CD8-positive, alpha-beta memory T cell (primary cell): ENCODE measurements at places on chromosomes 6 and 20.
A peak's percentile ranks its signal among the peaks of the same experiment; 100 is the strongest.

DNA sequence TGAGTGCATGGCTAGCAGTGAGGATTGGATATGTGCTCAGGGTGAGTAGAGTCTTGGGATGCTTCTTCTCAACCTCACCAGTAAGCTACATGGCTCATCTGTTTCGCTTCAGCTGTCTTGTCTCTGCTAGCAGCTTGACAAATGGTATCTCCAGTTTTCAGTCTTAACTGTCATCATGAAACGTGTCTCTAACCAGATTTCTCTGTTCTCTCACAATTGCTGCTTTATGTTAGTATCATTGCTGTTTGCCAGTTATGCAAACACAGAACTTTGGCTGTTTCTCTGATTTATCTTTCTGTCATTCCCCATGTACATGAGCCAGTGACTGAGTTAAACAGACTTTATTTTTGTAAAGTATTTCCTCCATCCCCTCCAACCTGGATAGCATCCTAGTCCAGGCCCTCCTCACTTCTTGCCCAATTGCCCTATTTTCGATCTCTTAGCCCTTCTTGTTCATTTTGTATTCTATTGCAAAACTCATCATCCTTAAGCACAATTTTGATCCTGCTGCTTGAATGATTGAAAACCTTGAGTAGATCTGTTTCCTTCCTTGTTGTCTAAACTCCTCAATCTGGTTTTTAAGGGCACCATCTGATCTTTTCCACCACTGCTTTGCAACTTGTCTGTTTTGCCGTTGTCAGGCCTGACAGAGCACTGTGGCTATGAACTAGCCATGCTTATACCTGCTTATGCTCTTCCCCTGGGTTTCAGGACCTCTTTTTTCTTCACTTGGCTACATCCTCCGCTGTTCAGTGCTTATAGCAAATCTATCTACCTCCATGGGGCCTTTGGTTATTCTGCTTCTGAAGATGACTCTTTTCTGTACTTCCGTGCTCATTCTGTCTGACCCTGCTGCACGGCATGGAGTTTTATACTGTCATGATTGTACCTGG is 37.7 kb upstream of the ADIG start:
- no peak for DNase-seq

DNA sequence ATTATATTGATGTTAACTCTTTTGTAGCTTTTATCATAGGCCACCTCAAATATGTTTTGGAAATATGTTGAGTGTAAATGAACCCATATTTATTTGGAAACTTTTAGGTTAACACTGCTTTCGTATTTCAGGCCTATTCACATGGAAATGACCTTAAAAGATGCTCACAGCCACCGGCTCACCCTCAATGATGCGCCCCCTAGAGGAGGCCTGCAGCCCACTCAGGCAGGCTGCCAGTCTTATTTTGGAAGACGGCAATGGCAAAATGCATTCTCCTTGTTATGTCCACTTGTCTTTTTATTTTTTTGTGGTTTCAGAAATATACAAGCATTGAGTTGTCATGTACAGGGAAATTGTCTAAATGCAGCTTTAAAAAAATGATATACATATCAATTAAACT is 869.7 kb downstream of the PHF3 start:
- DNase-seq, result no peak

GRCh38 chr6:33878562-33878961 is 74.8 kb upstream of the MLN start:
- no peak for DNase-seq

DNA sequence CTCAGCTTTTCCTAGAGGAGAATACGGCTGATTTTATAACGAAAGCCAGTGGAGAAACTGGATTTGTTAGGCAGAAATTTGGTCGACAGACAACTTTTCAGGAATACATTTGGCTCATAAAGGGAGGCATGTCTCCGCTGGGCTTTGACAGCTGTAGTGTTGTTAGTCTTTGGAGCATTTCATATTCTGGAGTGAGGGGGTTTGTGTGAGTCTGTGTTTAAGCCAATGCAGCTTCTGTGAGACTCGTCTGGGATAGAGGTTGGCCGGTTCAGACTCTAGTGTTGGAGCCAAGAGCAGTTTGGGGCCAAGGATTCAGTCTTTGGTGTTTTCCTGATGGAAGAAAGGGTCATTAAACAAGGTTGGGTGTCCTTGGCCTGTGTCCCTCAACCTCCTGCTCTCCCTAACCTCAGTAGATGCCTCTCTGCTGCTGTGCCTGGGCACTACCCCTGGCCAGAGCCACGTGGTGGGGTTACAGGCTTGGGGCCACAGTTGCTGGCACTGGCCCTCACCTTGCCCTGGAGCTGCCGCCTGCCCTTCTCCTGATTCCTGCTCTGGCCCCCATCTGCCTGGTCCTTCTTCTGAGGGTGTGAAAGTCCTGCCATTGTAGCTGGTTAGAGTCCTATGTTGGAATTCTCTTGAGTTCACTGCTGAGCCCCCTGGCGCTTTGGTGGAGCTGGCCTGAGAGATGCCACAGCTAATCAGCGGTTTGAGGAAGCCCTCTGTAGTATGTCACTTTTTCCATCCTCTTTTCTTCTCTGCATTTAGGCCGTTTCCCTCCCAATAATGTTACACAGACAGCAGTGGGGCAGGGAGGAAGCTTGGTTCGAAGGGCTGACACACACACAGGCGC is 6.9 kb downstream of the PTK7 start:
- no peak for DNase-seq

GRCh38 chr6:138596126-138596525 is 96.8 kb upstream of the NHSL1 start:
- DNase-seq, result no peak

DNA sequence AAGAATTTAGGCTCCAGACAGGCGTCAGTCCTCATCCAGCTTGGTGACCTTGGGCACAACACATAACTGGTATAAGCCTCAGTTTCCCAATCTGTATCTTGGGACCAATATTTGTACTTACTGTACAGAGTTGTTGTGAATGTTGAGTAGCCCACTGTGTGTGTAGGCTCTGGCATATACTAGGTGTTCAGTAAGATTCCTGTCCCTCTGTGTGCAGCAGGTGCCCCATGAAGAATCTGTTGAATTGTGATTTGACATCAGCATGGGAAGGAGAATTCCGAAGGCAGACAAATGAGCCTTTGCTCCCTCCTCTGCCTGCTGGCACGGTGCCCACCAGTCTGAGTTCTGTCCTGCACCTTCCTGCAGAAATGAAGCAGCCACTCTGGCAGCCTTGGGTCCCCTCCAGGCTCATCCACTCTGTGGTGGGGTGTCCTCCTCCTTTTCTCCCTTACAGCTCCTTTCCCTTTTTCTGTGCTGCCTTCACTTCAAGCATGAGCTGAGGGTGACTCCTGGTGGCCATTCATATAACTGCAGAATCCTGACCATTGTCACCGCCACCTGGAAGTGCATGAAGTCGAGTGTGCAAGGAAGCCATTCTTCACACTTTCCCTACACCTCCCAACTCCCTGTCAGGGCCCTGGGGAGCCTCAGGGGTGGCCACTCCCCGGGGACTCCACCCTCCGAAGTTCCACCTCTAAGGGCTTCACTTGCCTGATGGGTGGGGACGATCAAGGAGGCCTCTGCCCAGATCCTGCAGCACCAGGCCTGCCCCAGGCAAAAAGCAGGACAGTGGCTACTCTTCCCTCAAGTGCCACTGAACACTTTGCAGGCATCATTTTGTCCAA is 48.2 kb downstream of the MRPL14 start:
- peak; percentile 55 for DNase-seq

- DNase-seq, result no peak
Measured at GRCh38 chr20:17897566-17898307, 70.9 kb downstream of the SNX5 start.

DNA sequence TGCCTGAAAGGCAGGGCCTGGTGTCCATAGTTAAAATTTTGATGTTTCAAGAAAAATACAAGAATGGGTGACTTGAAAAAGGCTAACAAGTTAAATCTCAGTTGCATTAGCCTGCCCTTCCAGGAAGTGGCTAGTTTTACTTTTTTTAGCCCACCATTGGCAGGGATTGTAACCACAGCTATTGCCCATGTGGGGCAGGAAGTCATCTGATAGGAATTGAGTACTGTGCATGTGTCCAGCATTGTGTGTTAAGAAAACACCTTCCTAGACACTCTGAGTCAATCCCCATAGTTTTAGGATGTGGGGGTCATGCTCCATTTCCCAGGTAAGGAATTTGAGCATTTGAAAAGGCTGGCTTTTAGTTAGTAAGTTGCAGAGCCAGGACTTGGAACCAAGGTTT is 26.9 kb downstream of the LYRM2 start:
- no peak for DNase-seq

GRCh38 chr6:152085451-152085921 is 278.0 kb downstream of the ESR1 start:
- DNase-seq, result no peak

- no peak for DNase-seq
Measured at GRCh38 chr6:43992783-43993644, 134.2 kb downstream of the MRPL14 start.

DNA sequence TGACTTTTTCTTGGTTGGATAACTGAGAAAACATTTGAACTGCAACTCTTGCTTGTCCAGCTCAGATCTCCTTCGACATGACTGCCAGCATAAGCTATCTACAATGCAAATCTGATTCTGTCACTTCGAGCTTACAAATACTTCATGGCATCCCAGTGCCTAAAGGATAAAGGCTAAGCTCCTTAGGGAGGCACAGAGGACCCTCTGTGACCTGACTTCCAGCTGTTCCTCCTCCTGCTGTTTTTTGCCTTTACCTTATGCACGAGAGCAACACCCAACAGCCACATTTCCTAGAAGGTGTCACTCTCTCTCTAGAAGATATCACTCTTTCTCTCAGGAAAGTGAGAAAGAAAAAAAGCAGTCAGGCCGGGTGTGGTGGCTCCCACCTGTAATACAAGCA is 23.4 kb downstream of the SLC17A5 start:
- no peak for DNase-seq

GRCh38 chr6:106257195-106257594 is 68.4 kb downstream of the ATG5 start:
- no peak for DNase-seq

DNA sequence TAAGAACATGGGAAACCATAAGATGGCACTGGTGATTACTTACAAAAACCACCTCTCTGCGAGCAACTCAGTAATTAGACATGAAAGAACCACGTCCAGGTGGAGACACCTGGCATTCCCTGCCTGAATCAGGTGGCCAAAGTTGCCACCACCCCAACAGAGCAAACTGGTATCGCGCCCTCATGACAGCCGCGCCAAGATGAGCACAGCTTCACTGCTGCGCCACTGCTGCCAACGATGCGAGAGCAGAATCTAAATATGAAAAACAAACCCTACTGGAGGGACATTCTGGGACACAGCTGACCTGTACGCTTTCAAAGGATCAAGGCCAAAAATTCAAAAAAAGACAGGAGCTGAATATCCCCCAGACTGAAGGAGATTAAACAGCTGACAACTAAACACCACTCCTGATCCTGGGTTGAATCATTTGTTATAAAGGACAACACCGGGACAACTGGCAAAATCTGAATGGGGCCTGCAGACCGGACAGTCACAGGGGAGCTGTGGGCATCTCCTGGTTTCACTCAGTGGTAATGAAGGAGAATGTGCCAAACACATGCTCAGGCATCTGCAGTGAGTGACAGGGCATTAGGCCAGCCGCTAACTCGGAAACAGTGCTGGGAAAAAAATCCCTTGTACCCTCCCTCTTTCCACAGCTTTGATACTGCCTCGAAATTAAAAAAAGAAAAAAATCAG is 17.4 kb downstream of the CST7 start:
- no peak for DNase-seq

GRCh38 chr6:167748458-167749379 is 78.0 kb upstream of the AFDN start:
- no peak for DNase-seq

GRCh38 chr6:34630040-34630439 is 66.5 kb downstream of the ILRUN start:
- no peak for DNase-seq

DNA sequence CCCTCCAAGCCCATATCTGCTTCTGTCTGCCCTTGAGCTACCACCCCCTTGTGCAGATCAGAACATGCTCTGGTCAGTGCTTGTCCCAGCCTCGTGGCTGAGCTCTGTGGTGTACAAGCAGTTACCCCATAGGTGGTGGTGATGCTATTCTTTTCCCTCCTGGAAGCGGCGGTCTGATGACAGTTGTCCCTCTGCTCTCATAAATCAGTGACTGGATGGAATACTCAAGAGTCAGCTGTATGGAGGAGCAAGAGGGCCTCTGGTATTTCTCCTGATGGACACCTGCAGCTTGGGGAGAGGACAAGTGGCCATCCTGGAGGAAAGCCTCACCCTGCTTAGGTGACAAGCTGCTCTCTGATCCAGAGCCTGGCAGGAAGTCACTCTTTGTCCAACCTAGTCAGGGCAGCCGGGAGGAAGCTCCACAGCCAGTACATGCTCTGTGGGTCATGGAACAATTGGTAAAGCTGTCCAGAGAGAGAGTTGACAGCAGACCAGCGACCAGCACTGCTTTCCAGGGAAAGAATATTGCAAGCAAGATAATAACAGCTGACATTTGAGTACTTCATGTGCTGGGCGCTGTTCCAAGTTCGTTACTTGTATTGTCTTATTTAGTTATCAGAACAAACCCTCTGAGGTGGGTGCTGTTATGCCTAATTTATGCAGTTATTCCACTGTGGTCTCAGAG is 47.1 kb downstream of the SCAND1 start:
- DNase-seq, result no peak

DNA sequence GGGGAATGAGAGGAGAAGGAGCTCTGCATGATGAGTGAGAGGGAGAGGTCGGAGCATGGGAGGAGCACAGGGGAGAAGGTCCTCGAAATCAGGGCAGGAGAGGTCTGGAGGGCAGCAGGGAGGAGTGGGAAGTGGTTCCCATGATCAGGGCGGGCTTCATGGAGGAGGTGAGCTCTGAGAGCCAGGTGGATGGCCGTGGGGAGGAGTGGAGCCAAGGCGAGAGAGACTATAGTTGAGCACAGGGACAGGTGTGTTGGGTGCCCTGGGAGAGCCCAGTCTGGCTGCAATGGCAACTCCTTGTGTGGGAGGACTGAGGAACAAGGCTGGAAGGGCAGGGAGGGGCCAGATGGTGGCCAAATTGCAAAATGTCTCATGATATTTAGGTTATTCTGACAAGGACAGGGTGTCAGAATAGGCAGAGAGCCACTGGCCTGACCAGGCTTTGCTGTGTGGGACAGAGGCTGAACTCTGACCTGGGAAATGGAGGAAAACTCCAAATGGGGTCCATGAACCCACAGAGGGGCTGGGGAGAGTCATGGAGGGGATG is 21.4 kb downstream of the TTBK1 start:
- DNase-seq, result no peak

DNA sequence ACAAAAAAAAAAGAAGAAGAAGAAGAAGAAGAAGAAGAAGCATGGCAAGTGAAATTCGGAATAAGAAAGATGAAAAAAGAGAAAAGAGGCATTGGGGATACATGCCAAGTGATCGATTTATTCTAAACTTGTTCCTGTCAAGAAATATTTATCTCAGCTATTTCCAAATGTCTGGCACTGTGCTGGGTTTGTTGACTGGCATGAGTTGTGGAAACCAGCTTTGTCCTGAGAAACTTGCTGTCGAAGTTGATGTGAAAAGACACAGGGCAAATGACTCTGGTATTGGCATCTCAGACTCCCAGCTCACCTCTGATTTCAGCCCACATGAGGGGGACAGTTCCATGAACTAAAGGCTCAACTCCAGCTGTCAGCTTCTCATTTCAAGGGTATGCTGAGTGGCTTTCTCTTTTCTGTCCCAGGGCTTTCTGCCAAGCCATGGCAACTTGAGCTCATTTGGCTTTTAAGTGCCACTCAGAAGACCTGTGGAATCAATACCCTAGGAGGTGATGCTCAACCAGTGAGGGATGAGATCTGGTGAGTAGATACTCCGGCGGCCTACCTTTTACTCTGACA is 253.3 kb upstream of the JAG1 start:
- DNase-seq, result no peak

- no peak for DNase-seq
Measured at GRCh38 chr20:22341508-22341907, 242.9 kb downstream of the FOXA2 start.

- no peak for DNase-seq
Measured at GRCh38 chr6:123855506-123855905, 51.8 kb downstream of the NKAIN2 start.
